RWPE1 (cell line): ENCODE measurements at places on chromosomes 11 and 22.
A peak's percentile ranks its signal among the peaks of the same experiment; 100 is the strongest.

GRCh38 chr22:46941968-46942798 lies 179.7 kb downstream of the TBC1D22A start:
- no peak for DNase-seq

GRCh38 chr11:107196732-107197131 lies 178.5 kb upstream of the GUCY1A2 start:
- DNase-seq, result no peak

DNA sequence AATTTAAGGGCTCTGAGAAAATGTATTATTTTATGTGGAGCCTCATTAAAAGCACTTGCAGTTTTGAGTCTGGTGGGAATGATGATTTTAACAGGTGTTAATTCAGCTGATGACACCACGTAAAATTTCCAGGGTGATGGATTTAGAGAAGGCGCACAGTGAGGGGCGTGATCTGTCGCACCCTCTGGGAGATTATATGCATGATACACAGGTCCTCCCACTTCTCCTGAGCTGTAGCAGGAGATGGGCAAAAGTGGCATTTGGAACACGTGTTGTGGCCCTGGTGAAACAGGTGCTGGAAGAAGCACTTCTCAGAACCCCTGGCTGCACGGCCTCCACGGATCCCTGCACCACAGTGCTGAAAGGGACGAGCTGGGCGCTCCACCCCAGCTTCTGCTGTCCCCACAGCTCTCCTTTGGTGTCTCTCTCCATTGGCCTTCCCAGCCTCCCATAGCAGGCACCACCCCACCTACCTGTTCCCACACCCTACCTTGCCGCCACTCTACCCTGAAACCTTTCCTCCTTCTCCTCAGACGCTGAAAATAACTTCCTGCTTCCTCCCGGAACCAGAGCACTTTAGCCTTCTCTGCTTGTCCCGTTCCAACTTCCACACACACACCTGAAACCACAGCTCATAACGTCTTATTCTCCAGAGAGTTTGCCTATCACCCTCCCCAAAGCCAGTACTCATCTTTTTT lies 6.9 kb upstream of the SORL1 start:
- DNase-seq, result no peak

DNA sequence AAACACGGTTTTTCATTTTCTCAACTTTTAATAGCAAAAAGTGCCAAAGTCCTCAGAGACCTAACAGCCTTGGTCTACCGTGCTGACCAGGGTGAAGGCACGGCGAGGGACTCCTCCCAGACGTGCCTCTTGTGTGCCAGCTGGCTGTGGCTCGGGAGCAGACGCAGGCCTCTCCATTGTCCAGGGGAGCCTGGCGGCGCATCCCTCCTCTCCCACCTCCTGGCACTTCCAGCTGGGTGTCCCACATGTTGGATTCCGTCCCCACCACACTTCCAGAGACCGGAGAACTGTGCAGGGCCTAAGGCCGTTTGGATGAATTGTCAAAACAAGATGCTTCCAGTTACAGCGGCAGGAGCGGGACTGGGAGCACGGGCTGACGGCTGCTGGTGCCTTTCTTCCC lies 11.6 kb downstream of the CDPF1 start:
- DNase-seq, result no peak

GRCh38 chr22:36258701-36259614 lies 6.0 kb downstream of the APOL1 start:
- no peak for DNase-seq

GRCh38 chr22:35446365-35446764 lies 46.4 kb downstream of the MCM5 start:
- DNase-seq, result peak; percentile 70

GRCh38 chr22:23856721-23857605 lies 712 bp upstream of the SLC2A11 start:
- DNase-seq, result no peak

- no peak for DNase-seq
Observed at GRCh38 chr22:48248901-48249455, 1486.5 kb downstream of the TBC1D22A start.

GRCh38 chr22:35257002-35257320 lies 332 bp upstream of the HMGXB4 start:
- peak; percentile 2 for DNase-seq

DNA sequence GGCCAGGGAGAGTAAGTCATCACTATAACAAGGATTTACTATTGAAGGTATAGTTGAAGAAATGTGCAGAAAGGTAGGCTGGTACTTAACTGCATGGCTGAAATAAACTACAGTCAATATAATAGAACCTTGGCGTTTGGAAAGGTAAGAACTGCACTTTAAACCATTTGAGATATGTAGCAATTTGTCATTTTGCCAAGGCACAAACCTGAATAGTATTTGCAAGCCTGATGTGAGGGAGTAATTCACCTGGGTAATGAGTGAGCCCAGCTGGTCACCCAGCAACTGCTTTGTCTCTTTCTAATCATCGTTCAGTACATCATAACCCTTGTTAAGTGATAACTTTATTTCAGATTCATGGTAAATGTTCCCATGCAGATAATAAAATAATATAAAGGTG lies 62.3 kb upstream of the SCUBE2 start:
- DNase-seq, result no peak

GRCh38 chr22:36162127-36163034 lies 1.8 kb upstream of the APOL3 start:
- no peak for DNase-seq

GRCh38 chr22:24153353-24153752 lies 27.9 kb upstream of the SUSD2 start:
- no peak for DNase-seq

- no peak for DNase-seq
Observed at GRCh38 chr22:19961868-19962245, 20.2 kb upstream of the TXNRD2 start.
